RPMI8226 (cell line): ENCODE measurements at places on chromosomes 2 and 18.

GRCh38 chr2:109429567-109430328 lies 184.0 kb downstream of the SEPTIN10 start:
- DNase-seq: no peak

- no peak for DNase-seq
These were observed 104.3 kb upstream of the CCDC195 start for GRCh38 chr2:224820283-224820991.

- no peak for DNase-seq
These were observed 145.2 kb downstream of the GALNT3 start for GRCh38 chr2:165648801-165649200.

GRCh38 chr2:45220227-45220626 lies 211.0 kb upstream of the SIX2 start:
- DNase-seq: no peak

DNA sequence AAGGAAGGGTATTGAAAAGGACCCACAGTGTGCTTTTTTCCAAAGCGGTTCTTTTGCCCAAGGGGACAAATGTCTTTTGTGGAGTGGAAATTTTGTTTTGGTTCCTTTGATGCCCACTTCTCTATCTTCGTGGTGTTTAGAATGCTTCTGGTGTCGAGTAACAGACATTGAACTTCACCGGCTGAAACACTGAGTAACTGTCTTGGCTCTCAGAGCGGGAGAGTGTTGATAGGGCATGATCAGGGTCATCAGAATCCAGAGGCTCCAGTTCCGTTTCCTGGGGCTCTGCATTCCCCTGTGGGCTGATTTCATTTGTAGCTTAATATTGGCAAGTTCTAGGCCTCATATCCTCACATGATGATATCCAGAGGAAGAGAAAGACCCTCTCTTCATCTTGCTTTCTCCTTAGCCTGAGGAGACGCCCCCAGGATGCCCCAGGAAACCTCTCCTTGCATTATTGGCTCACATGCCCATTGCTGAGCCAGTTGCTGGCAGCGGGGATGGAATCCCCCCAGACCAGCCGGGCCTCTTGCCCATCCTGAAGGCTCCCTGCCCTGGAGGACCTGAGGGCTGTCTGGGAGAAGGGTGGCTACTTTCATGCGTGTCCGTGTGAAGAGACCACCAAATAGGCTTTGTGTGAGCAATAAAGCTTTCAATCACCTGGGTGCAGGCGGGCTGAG lies 27.9 kb upstream of the AGFG1 start:
- DNase-seq: no peak

- DNase-seq: peak; percentile 23
These were observed 11.1 kb upstream of the DCTN1 start for GRCh38 chr2:74391209-74391579.

DNA sequence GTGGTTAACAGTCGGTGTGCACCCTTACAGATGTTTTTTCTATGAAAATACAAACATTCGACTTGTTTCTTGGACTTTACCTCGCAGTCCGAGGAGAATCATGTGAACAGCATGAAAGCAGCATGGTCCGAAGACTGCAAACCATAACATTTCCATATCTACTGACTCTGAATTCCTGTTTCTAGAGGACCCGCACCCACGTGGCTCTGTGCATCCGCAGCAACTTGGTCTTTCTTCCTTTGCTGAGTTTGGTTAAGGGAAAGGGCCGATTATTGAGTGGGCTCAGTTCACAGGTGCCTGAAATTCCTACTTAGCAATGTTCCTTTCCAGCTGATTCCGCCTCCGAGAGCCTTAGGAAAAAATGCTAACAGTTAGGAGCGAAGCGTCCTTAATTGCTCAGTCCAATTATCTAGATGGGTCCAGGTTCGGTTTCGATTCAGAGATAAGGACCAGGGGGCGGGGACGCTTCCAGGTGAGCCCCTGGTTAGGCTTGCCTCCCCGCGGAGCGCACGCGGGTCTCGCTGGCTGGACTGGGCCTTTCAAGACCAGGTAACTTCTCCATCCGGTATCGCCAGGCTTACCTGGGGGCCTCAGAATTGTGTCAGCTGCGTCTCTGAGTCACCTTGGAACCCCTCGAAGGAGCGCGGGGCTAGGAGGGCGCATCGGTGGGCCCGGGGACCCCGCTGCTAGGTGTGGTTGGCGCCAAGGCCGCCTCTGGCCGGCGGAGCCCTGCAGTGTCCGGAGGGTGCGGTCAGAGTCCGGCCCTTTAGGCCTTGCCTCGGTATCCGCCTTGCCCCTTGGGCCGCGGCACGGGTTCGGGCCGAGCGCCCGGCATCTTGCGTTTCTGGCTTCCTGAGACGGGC lies 1.1 kb upstream of the B3GNT2 start:
- DNase-seq: no peak

- DNase-seq: no peak
These were observed 59.8 kb downstream of the C2orf74 start for GRCh38 chr2:61221819-61222218.

DNA sequence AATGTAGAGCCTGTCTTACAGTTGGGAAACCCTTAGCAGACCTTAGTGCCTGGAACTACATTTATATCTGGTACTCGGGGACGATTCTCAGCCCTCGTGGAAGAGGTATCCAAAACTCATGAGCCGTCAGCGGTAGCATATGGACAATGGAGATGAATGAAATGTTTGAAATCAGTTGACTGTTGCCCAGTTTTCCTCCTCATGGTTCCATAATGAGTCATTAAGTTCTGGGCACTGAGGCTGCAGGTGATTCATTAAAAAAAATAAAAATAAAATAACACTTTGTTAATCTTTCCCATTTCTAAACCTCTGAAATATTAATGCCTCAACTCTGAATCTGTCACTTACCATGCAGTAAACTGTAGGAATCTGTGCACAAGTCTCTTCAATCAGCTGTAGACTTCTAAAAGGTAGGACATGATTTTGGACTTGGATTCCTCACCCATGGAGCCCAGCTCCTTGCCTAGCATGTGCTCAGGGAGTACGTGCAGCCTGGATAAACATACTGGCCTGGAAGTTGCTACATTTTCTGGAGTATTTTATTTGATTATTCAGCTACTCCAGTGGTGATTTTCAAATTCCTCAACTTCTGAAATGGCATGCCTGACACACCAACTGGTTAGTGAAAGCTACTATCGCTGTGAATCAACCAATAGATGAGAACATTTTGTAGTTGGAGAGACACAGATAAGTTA lies 979.2 kb downstream of the CNTNAP5 start:
- DNase-seq: no peak

- DNase-seq: no peak
These were observed 500.5 kb upstream of the SYT4 start for GRCh38 chr18:43777636-43778304.

- DNase-seq: peak; percentile 73
These were observed 101.7 kb downstream of the KLHL29 start for GRCh38 chr2:23486684-23487075.

- no peak for DNase-seq
These were observed 32.2 kb downstream of the LINC00305 start for GRCh38 chr18:64116571-64117175.

- DNase-seq: no peak
These were observed 390.4 kb downstream of the CMPK2 start for GRCh38 chr2:6475155-6475940.

DNA sequence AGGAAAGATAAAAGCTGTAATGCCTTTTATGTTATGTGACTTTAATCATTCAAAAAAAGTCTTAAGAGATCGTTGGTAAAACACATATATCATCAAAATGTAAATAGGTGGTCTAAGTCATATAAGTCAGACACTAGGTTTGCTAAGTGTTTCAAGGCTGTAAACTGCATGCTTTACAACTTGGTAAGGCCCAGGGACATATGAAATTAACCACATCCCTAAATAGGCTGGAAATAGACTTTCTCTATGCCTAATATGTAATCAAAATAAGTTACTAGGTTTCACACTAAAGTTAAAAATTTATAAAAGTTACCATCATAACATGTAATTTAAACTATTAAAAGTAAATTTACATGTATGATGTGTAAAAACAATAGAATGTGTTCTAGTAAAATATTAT lies 946.3 kb upstream of the LRATD1 start:
- DNase-seq: no peak

GRCh38 chr2:230319211-230319862 lies 7.7 kb upstream of the SP140L start:
- DNase-seq: peak; percentile 10

- no peak for DNase-seq
These were observed 193.5 kb downstream of the MCFD2 start for GRCh38 chr2:46722142-46722541.

DNA sequence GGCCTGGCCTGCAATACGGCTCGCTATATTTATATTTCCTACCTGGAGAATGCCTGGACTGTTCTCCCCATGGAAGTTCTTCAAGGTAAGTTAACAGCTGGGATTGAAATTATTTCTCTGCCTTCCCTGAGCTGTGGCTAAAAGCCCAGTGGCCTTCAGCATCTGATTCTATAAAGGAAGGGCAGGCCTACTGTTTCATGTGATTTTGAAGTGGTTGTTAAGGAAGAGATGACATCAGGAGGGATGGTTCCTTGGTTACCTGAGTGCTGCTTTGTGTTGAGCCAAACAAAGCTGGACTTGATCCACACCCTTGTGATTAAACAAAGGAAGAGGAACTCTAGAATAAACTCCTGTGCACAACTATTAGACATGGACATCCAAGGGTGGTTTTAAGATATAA lies 61.6 kb downstream of the MFSD6 start:
- peak; percentile 88 for DNase-seq

- no peak for DNase-seq
These were observed 47.1 kb downstream of the ZNF532 start for GRCh38 chr18:58911766-58912165.

DNA sequence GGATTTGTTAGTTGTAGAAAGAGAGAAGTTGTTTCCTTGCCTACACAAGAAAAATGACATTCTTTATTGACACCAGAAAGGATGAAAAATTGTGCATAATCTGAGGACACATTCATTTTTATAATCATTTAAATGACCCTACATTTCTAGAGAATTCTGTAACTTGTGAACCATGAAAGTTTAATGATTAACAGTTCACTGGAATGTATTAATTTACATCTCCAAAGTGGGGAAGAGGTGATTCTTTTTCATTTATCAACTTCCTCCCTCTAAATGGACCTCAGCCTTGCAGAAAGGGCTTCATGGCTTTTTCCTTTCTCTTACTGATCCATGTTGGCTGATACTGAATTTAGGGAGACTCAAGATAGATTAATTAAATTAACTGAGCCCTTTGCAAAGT lies 565.2 kb upstream of the LINC00305 start:
- DNase-seq: no peak
